Left ventricle myocardium inferior (tissue), 1 donor: ENCODE measurements at places on chromosomes 5 and 9. TPM values are rescaled to one million over a fixed set of nuclear protein-coding genes. Genes with fewer than 3 reads are reported as not detected.

CBY3 gene
- not detected for total RNA-seq

ORM2 gene
- not detected for total RNA-seq

FBLL1 gene
- not detected for total RNA-seq

NR6A1 gene
- 1.0 TPM for total RNA-seq

PCDHGA2 gene
- total RNA-seq, result 7.8 TPM

SLC46A2 gene
- total RNA-seq, result not detected

ST8SIA4 gene
- 3.2 TPM for total RNA-seq

COL27A1 gene
- 6.4 TPM for total RNA-seq

GHR gene
- 12.9 TPM for total RNA-seq

AGXT2 gene
- total RNA-seq, result not detected

GADD45G gene
- 44.5 TPM for total RNA-seq

FAM169A gene
- total RNA-seq, result 6.3 TPM

SCAI gene
- 2.7 TPM for total RNA-seq

SPATA31A3 gene
- total RNA-seq, result not detected

PCYOX1L gene
- total RNA-seq, result 3.2 TPM

CCDC112 gene
- 5.3 TPM for total RNA-seq

DNA sequence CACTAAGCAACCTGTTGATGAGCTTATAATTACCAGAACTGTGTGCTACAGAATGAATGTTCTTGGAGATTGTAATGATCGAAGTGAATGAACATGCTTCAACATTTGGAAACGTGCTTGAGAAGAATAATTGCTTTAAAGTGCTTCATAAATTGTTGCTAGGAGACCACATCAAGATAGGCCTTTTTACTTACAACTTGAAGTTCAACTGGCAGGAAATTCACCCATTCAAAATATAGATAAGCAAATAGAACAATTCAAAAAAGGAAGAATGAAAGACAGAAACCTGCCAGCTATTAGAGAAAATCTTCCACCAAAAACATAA, 38.0 kb upstream of the SLC44A1 start:
- peak overlapping the region; percentile 73 for H3K27ac ChIP-seq
- H3K4me1 ChIP-seq, result peaks cover 20% of the 10 kb centered on the region
- no peak overlapping the region for H3K4me3 ChIP-seq
- H3K27me3 ChIP-seq, result no peaks in the 10 kb centered on the region
- no peak for DNase-seq

- no peak for DNase-seq
- no peaks in the 10 kb centered on the region for H3K27me3 ChIP-seq
- H3K4me3 ChIP-seq, result no peak overlapping the region
- no peak overlapping the region for H3K27ac ChIP-seq
- H3K4me1 ChIP-seq, result no peaks in the 10 kb centered on the region
These were observed 51.4 kb downstream of the CDH9 start for GRCh38 chr5:26986985-26987384.

DNA sequence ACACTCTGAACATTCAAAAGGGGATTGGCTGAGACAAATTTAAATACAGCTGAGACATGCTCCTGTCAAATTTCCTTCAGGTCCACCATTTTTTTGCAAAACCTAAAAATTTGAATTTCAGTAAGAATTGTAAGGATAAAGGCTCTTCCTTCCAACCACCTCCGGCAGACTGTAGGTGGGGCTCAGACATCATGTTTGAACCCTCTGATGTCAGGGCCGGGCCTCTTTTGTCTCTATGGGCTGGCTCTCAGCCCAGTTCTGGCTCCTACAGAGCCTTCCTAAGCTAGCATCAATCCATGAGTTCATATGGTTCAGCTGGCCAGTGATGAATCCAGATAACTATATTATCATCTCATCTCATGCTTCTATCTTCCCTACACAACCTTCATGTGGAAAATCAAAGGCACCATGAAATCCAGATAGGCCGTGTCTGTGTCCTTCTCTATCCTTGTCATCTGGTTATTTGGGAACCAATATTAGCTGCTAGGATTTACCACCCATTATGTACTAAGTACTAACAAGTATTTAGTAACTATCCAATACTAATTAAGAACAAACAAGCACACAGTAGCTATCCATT, 44.2 kb downstream of the NIPSNAP3B start:
- no peaks in the 10 kb centered on the region for H3K27me3 ChIP-seq
- H3K36me3 ChIP-seq, result peaks cover 71% of the 10 kb centered on the region
- no peak overlapping the region for H3K27ac ChIP-seq
- no peak for DNase-seq
- no peak overlapping the region for H3K4me3 ChIP-seq

DNA sequence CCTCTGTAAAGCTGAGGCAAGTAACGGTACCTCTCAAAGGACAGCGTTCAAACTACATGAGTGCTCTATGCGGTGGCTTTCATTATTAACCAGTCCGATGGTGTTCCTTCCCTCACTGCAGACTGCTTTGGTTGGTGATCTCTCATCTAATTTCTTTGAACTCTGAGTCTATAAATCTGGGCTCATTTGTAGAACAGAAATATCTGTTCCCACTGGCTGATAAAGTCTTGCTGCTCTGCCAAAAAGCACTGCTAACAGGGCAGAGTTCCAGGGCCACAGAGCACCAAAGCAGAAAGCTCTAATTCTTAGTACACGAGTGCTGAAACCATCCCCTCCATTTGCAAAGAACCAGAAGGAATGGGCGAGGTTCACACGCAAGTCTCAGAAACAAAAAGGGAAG, 81.9 kb downstream of the MED27 start:
- peaks cover 26% of the 10 kb centered on the region for H3K4me1 ChIP-seq
- H3K27ac ChIP-seq, result peak overlapping the region; percentile 48
- DNase-seq, result peak; percentile 40
- peak overlapping the region; percentile 27 for H3K4me3 ChIP-seq
- no peaks in the 10 kb centered on the region for H3K27me3 ChIP-seq

- H3K36me3 ChIP-seq, result no peaks in the 10 kb centered on the region
- no peak overlapping the region for H3K4me3 ChIP-seq
- no peak for DNase-seq
- no peaks in the 10 kb centered on the region for H3K27me3 ChIP-seq
These were observed 662.8 kb downstream of the PTPRD start for GRCh38 chr9:9949978-9950377.

DNA sequence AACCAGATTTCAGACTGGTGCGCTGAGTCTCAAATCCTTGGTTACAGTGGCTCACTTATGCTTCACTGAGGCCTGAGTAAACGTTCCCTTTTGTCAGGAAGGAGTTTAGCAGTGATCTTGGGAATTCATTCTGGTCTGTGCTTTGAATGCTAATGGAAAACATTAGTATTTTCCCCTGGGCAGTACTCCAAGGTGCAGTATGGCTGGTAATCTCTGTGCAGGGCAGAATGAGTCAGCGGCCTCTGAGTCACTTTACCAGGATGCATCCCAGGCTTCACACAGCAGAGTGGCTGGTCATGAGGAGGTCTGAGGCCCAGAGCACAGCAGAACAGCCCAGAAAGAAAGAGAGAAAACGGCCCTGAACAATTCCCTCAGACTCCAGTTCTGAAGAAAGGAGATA, 54.0 kb downstream of the PCA3 start:
- DNase-seq, result peak; percentile 27
- no peaks in the 10 kb centered on the region for H3K36me3 ChIP-seq
- H3K4me3 ChIP-seq, result no peak overlapping the region
- no peak overlapping the region for H3K27ac ChIP-seq

GRCh38 chr5:142156839-142157463, 48.4 kb downstream of the NDFIP1 start:
- H3K4me1 ChIP-seq, result peaks cover 19% of the 10 kb centered on the region
- H3K27me3 ChIP-seq, result no peaks in the 10 kb centered on the region
- peaks cover 6% of the 10 kb centered on the region for H3K36me3 ChIP-seq

DNA sequence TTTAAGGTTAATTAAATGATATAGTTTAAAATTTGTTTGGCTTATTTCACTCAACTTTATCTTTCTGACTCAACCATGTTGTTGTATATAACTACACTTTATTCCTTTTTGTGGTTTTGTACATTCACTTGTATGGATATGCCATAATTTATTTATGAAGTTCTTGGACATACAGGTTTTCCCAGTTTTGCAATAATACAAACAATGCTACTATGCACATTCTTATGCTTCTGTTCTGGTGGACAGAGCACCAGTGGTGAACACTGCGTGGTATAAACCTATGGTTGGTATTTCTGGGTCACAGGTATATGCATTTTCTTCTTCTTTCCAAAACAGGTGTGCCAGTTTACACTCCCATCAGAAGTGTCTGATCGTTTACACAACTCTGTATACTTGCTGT, 35.7 kb upstream of the TRIM14 start:
- H3K4me3 ChIP-seq, result no peak overlapping the region
- no peak for DNase-seq
- H3K27ac ChIP-seq, result no peak overlapping the region
- peaks cover 2% of the 10 kb centered on the region for H3K27me3 ChIP-seq

GRCh38 chr9:116087246-116087645, 66.3 kb upstream of the PAPPA start:
- H3K4me1 ChIP-seq, result peaks cover 33% of the 10 kb centered on the region
- H3K27me3 ChIP-seq, result no peaks in the 10 kb centered on the region
- peak overlapping the region; percentile 77 for H3K27ac ChIP-seq

DNA sequence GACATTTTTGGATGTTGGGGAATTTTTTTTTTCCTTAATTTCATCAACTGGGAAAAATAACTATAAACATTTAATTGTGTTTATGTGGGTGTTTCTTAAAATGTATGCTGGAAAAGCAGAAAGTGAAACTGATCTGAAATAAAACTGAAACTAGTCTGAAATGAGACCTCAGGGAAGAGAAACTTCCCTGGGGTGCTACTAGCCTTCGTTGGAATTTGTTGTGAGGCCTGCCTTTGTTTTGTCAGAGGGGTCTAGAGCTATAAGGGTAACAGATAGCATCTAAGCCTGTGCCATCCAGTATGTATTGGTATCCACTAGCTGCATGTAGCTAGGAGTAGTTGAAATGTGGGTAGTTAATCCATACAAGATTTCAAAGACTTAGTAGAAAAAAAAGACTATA, 10.4 kb downstream of the ZNF618 start:
- peak overlapping the region; percentile 27 for H3K27ac ChIP-seq
- peaks cover 20% of the 10 kb centered on the region for H3K4me1 ChIP-seq
- H3K36me3 ChIP-seq, result no peaks in the 10 kb centered on the region
- H3K4me3 ChIP-seq, result peak overlapping the region; percentile 51

DNA sequence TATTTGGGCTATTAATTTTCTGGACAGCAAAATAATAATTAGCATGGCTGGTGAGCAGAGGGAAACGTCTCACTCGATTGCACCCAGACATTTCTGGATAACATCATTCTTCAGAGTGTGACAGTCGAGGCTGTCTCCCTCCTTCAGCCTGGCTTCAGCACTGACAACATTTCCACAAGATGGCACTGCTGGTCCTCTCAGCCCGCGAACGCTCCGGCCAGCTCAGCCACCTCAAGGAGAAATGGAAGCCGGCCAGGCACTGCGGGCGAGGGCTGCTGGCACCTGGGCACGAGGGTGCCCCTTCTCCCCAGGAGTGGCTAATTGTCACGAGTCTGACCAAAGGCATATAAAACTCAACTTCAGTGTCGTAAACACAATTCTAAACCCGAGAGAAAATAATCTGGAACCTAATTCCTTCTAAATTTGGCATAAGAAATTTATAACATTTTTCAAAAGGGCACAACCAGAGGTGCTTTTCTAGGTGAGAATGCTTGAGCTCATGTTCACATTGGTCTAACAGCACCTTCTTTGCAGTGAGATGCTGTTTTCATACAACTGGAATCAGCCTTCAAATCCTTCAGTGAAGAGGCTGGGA, 65.9 kb downstream of the DAP start:
- peaks cover 13% of the 10 kb centered on the region for H3K4me1 ChIP-seq
- H3K36me3 ChIP-seq, result no peaks in the 10 kb centered on the region
- DNase-seq, result peak; percentile 76
- H3K27me3 ChIP-seq, result no peaks in the 10 kb centered on the region

DNA sequence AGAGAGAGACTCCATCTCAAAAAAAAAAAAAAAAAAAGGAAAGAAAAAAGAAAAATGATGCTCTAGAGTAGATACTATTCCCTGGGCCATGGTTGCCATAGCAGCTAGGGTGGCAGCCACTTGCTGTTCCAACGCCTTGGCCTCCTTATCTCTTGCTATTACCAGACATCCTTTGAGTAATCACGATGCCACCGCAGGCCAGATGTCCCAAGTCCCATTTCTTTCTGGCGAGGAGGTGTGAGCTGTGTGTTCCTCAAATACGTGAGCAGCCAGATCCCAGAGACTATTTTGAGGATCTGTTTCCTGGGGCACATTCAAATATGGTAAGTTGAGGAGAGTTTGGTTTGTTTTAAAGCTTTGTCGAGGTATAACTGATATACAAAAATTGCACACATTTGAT, 23.4 kb upstream of the GFPT2 start:
- no peaks in the 10 kb centered on the region for H3K36me3 ChIP-seq
- no peak for DNase-seq
- H3K4me1 ChIP-seq, result no peaks in the 10 kb centered on the region
- no peak overlapping the region for H3K27ac ChIP-seq

- peaks cover 8% of the 10 kb centered on the region for H3K4me1 ChIP-seq
- H3K27ac ChIP-seq, result no peak overlapping the region
- no peaks in the 10 kb centered on the region for H3K36me3 ChIP-seq
- no peak overlapping the region for H3K4me3 ChIP-seq
- no peak for DNase-seq
These were observed 19.0 kb downstream of the ACTL7B start for GRCh38 chr9:108836781-108837180.

- no peak for DNase-seq
- H3K4me3 ChIP-seq, result no peak overlapping the region
- no peaks in the 10 kb centered on the region for H3K36me3 ChIP-seq
- H3K27ac ChIP-seq, result no peak overlapping the region
These were observed 91.2 kb upstream of the SNX2 start for GRCh38 chr5:122683631-122684030.

DNA sequence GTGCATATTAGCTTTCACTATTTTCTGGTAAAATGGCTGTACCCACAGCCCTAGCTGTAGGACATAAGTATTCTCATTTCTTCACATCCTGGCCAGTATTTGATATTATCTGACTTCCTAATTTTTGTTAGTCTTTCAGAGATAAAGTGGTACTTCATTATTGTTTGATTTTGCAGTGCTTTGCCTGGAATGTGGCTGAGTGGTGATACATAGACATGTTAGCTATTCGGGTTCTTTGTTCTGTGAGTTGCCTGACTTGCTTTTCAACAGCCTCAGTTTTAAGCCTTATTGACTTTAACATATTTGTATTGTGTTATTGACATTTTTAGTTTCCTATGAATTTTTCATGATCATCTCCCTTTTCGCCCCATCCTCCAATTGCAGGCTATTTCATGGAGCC, 161.1 kb downstream of the GABBR2 start:
- no peak overlapping the region for H3K4me3 ChIP-seq
- no peak overlapping the region for H3K27ac ChIP-seq
- H3K36me3 ChIP-seq, result no peaks in the 10 kb centered on the region
- peaks cover 8% of the 10 kb centered on the region for H3K27me3 ChIP-seq
